ENCODE measurements at places on chromosomes 5 and 9. TPM values are rescaled to one million over a fixed set of nuclear protein-coding genes. Genes with fewer than 3 reads are reported as not detected.

Gene CCNI2
- total RNA-seq, result 0.36 TPM

Gene C9orf153
- 0.69 TPM for total RNA-seq

GRCh38 chr9:78122631-78123030 lies 91.0 kb upstream of the GNAQ start:
- no peak for DNase-seq

DNA sequence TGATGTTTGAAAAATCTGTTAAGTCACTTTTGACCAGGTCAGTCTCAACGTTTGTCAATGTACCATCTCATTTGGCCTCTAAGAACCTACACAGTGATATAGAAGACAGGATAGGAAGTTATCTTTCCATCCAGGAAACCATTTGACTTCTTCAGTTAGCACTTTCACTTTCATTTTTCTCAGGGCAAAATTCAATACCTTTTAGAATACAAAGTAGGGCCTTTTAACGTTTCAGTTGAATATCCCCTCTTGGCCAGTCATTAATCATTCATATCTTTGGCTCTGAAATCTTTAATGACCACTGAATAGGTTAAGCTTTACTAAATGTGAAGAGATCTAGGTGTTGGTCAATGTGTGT lies 101.1 kb upstream of the GNAQ start:
- no peak for DNase-seq

Gene TSC1
- 69.0 TPM for total RNA-seq

DNA sequence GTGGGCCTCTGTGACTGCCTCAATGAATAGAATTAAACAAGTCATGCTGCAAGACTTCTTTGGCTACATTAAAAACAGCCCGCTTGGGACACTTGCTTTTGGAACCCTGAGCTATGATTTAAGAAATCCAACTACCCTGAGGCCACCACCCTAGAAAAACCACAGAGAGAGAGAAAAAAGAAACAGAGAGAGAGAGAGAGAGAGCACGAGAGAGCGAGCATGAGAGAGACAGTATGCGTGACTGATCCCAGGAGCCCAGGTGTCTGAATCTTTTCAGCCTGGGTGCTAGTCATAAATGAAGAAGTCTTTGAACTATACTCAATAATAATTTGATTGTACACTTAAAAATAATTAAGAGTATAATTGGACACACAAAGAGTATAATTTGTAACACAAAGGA lies 123.1 kb upstream of the FREM1 start:
- DNase-seq, result no peak

Gene FANCG
- total RNA-seq, result 64.7 TPM

Gene PCSK5
- total RNA-seq, result 7.3 TPM

Gene CD180
- not detected for total RNA-seq

Gene SEMA6A
- 105 TPM for total RNA-seq

DNA sequence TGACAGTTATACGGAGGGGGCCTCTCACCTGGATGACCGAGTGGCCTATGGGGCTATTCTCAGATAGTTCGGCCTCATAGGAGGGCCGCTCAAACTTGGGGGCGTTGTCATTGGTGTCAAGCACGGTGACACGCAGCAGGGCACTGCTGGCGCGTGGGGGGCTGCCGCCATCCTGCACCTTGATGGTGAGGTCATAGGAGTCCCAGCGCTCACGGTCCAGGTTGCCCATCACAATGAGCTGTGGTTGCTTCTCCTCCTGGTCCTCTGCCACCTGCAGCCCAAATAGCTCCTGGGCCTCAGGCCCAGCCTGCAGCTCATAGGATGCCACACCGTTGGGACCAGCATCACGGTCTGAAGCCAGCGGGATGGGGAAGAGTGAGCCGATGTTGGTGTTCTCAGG lies 9.7 kb downstream of the PCDH1 start:
- no peak for DNase-seq

Gene BASP1
- total RNA-seq, result 86.3 TPM

Gene SH3TC2
- total RNA-seq, result 1.4 TPM

Gene SLC36A3
- not detected for total RNA-seq

DNA sequence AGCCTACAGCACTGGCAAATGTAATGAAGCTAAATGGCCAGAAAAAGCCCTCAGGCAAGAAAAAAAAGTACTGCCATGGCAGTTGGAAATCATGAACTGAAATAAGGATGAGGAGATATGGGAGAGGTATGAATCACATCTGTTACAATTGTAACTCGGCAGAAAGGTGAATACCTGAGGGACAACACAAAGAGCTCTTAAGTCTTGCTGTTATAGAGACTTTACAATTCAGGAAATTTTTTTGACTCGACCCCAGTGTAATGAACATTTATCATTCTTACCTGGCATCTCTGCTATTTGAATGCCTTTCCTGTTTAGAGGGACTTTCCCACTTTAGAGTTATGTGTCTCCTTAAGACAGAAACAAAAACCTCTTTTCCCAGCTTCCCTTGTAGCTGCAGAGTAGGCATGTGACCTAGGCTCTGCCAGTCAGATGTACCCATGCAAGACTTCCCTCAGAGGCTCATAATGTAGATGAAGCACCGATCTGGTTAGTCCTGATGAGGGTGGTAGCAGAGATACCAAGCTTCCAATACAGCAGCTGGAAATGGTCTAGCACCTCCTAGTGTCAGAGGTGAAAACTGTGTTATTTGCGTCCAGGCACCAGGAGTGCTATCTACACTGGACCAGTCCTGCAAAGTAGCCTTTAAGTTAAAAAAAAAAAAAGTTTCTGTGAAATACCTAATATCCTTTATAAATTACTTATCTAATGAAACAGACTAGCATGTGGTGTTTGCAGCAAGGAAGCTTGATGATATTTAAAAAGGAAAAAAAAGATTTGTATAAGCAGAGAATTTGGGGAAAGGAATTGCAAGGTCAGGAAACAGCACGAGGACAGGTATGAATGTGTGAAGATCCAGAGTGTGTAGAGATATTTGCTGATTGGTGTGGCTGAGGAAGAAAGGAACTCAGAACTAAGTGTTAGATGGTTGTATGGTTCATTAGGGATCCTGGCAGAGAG lies 146.9 kb upstream of the SLC1A3 start:
- no peak for DNase-seq

Gene TMEM174
- not detected for total RNA-seq

DNA sequence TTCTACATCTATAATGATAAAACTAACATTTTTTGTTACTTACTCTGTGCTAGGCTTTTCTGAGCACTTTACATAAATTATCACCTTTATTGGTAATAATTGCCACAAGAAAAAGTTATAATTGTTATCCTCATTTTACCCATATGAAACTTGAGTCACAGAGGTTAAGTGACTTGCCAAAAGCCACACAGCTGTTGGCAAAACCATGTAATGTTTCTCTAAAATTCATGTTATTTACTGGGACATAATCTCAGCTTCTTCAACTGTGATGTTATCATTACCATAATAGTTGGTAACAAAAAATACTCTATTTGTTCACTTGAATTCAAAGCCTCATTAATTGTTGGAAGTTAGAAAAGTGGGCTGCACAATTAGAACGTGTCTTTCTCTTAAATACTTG lies 437.3 kb downstream of the BRINP1 start:
- DNase-seq, result no peak

DNA sequence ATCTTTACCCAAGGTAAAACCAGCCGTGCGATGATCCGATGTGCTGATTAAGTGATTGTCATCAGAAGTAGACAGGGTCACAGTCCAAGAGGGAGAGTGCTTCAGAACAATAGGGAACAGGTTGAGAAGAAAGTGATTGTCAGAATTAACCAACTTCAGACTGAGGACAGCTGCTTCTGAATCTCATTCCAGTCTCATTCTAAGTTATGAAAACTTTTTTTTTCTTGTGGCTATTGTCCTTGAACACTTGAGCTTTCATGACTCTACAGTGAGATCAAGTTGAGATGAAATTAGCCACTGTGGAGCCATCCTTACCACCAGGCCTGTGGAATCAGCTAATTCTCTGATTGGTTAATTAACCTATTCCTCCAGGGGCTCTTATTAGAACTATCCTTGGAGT lies 159.9 kb upstream of the WWC1 start:
- DNase-seq, result no peak

DNA sequence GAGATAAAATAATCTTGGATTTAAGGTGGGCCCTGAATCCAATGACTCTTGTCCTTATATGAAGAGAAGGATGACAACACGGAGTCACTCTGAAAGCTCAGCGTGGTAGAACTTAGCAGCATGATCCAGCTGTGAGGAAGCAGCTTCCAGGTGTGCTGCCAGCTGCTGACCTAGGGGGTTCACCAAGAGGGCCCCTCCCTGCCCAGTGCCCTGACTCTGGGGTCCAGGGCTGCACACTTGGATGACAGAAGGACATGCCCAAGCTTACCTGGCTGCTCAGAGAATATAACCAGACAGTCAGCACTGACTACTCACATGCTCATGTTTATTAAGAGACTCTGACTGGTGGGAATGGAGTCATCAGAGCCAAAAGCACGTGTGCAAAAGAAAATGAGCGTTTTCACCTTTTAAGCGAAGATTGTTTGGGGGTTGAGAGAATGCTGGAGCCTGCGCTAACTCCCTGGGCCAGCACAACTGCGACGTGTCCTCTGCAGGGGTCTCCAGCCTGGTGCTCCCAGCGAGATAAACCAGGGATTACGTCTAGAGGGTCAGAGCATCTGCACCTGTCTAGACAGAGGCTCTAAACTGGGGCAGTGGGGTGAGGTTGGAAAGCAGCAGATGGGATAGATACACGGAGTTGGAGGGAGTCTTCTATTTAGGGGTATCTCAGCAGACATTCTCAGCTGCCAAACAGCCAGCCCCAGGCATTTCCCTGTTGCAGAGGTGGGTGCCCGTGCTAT lies 41.3 kb downstream of the ROPN1L start:
- DNase-seq, result no peak

Gene NR2F1-AS1
- 10.6 TPM for total RNA-seq

Gene LHX2
- 0.24 TPM for total RNA-seq

DNA sequence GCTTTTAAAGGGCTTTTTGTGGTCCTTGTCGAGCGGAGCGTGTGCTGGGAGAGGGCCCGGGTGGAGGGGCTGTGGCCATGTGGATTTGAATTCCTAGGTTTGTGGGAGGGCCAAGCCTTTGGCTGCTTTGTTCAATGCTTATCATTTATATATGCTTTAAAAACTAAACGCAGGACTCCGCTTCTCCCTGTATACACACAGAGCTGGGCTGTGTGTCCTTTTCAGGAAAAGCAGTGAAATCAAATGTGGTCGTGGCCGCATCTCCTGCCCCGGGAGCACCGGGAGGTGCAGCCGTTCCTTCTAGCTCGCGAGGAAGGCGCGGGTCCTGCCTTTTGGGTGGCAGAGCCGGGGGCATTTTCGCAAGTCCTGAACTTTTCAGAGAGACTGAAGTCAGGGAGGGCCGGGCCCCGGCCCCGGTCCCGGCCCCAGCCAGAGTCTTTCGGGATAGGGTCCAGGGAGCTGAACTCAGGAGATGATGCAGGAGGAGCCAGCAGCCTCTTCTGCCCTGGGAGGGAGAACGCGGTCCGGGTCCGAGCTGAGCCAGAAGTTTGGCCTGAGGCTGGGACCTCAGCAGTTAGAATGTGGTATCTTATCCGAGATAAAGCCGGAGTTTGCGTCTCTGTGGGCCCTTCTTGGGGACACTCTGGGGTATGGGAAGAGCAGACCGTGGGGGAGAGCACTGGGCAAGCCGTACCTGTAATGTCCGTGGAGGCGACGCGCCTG lies 158.8 kb downstream of the C9orf152 start:
- no peak for DNase-seq

- DNase-seq, result no peak
Observed at GRCh38 chr5:157509587-157509986, 49.6 kb downstream of the NIPAL4 start.

GRCh38 chr9:134661791-134662142 lies 20.2 kb downstream of the COL5A1 start:
- no peak for DNase-seq

- no peak for DNase-seq
Observed at GRCh38 chr5:67530609-67531255, 334.1 kb upstream of the CD180 start.

DNA sequence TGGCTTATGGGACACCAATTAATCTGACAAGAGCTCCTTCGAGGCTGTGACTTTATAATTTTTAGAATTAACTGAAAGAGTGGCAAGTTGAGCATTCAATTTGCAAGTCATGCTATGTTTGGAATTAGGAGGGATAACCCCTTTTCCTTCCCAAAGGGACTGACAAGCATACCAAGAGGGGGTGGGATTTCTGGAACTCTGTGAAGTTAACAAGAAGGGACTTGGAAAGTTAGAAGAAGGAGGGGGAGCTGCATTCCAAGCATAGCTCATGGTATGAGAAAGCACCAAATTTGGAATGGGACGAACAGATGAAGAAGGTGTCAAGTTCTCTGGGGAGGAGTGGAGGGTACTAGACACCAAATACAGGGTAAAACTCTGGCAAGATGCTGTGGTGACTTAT lies 8.9 kb upstream of the PALM2AKAP2 start:
- no peak for DNase-seq

Gene C5orf46
- not detected for total RNA-seq

Gene OR1J2
- total RNA-seq, result not detected

DNA sequence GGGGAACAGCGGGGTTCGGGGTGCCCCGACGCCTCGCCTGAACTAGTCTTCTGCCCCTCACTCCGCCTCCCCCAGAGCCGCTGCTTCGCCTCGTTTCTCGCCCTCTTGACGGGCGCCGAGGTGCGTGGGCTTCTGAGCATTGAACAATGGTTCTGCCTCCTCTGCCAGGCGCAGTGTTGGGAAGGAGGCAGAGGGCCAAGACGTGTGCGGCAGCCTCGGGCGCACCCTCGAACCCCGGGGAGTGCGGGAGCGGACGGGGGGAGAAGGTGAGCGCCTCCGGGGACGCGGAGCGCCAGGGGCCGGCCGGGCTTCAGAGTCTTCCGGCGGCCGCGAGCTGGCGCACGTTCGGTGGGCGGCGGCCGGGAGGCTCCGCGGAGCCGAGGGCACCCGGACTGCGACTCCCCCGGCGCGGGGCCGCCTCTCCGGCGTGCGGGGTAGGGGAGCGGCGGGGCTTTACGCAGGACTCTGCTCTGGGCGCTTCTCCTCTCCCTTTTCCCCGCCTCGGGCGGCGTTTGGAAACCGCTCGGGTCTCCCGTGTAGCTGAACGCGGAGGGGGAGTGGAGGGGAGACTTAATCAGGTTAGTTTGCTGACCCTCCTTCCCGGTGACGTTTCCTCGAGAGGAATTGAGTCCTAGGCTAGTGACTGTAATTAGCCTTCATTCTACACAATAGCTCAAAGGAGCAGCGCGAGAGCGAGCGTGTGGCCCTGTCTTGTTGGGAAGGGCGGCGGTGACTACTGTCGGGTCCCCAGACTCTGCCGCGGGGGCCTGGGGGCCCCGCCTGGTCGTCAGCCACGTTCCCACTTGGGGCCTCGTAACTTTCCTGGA lies 1.1 kb downstream of the VLDLR start:
- DNase-seq, result peak; percentile 18

GRCh38 chr5:68379275-68380036 lies 163.9 kb downstream of the PIK3R1 start:
- no peak for DNase-seq

Gene GLRA1
- total RNA-seq, result not detected

GRCh38 chr5:181036816-181037364 lies 3.2 kb upstream of the BTNL9 start:
- no peak for DNase-seq

- no peak for DNase-seq
Observed at GRCh38 chr9:89768650-89769071, 163.8 kb downstream of the GADD45G start.

DNA sequence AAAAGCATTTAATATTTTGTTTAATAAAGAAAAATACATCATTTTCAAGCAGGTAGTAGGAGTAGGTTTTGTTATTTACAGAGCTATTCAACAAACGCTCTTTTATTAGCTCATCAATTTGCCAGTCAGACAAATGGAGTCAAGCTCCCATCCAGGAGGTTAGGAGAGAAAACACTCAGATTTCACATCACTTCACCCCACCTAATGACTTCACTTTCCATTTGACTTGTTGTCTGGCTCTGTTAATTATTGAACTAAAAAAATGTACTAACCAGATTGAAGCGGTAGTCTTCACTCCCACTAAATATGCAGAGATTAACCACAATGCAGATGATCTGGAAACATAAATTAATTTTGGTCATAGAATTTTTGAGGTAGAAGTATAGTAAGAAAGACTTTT lies 193.6 kb upstream of the VCAN start:
- no peak for DNase-seq
